A549 treated with DMSO at 1 μM for 4 hours (cell line): ENCODE measurements at places on chromosomes 1 and 21. TPM values are rescaled to one million over a fixed set of nuclear protein-coding genes. Genes with fewer than 3 reads are reported as not detected.

IL12RB2 gene
- 0.02 to 0.06 TPM in 2 of 5 replicates, not detected in the others for total RNA-seq

ADAMTS5 gene
- not detected in 5 replicates for total RNA-seq

FAM177B gene
- total RNA-seq = not detected in 5 replicates

ELAVL4 gene
- total RNA-seq = not detected in 5 replicates

FAM110D gene
- 0.03 to 0.07 TPM (median 0.04 TPM) in 3 of 5 replicates, not detected in the others for total RNA-seq

TXNIP gene
- total RNA-seq = 0.11 to 0.26 TPM (median 0.13 TPM) in 5 replicates

SPRR1A gene
- not detected in 5 replicates for total RNA-seq

APP gene
- total RNA-seq = 266 to 306 TPM (median 294 TPM) in 5 replicates

GPR161 gene
- 9.2 to 15.6 TPM (median 12.6 TPM) in 5 replicates for total RNA-seq

INAVA gene
- 40.0 to 45.9 TPM (median 41.7 TPM) in 5 replicates for total RNA-seq

OLIG2 gene
- total RNA-seq = not detected in 5 replicates

KIAA1614 gene
- 0.64 to 1.3 TPM (median 0.85 TPM) in 5 replicates for total RNA-seq

GNAT2 gene
- total RNA-seq = 0.13 to 0.20 TPM (median 0.18 TPM) in 3 of 5 replicates, not detected in the others

TAL1 gene
- not detected in 5 replicates for total RNA-seq

IPO9 gene
- 26.7 to 53.2 TPM (median 44.7 TPM) in 5 replicates for total RNA-seq

DNASE2B gene
- total RNA-seq = not detected in 5 replicates

SGIP1 gene
- total RNA-seq = not detected in 5 replicates

DPT gene
- total RNA-seq = not detected in 5 replicates

RAP1GAP gene
- total RNA-seq = 9.9 to 13.8 TPM (median 12.8 TPM) in 5 replicates

AVPR1B gene
- not detected in 5 replicates for total RNA-seq

LCE1C gene
- total RNA-seq = not detected in 5 replicates

LAD1 gene
- 0.55 to 1.1 TPM (median 0.66 TPM) in 5 replicates for total RNA-seq

GJA8 gene
- total RNA-seq = not detected in 5 replicates

C1QC gene
- not detected in 5 replicates for total RNA-seq

FCGR1A gene
- not detected in 5 replicates for total RNA-seq

S100A5 gene
- total RNA-seq = 0.52 to 0.90 TPM (median 0.69 TPM) in 4 of 5 replicates, not detected in the other

SEMA4A gene
- 0.32 to 0.69 TPM (median 0.44 TPM) in 5 replicates for total RNA-seq

C1QTNF12 gene
- total RNA-seq = 0.97 to 1.7 TPM (median 1.5 TPM) in 5 replicates

WNT9A gene
- 6.6 to 8.9 TPM (median 8.0 TPM) in 5 replicates for total RNA-seq

MRPS21 gene
- 79.5 to 91.7 TPM (median 80.4 TPM) in 5 replicates for total RNA-seq

GPX7 gene
- not detected in 5 replicates for total RNA-seq

CADM3 gene
- 0.08 to 0.15 TPM (median 0.14 TPM) in 5 replicates for total RNA-seq

IFI16 gene
- total RNA-seq = 3.8 to 4.7 TPM (median 4.0 TPM) in 5 replicates

FHAD1 gene
- total RNA-seq = 0.33 to 0.79 TPM (median 0.66 TPM) in 5 replicates

SV2A gene
- 0.09 to 0.17 TPM (median 0.10 TPM) in 4 of 5 replicates, not detected in the other for total RNA-seq

VWA5B1 gene
- total RNA-seq = not detected in 5 replicates

TNFRSF8 gene
- total RNA-seq = 0.06 to 0.19 TPM (median 0.08 TPM) in 5 replicates

LEFTY1 gene
- 0.11 to 0.38 TPM (median 0.30 TPM) in 5 replicates for total RNA-seq

TRIM46 gene
- 1.3 to 1.8 TPM (median 1.4 TPM) in 5 replicates for total RNA-seq

GOLT1A gene
- total RNA-seq = 3.8 to 6.4 TPM (median 5.5 TPM) in 5 replicates

LRRC7 gene
- not detected in 5 replicates for total RNA-seq

DFFB gene
- total RNA-seq = 3.0 to 4.3 TPM (median 3.7 TPM) in 5 replicates

PTGFR gene
- total RNA-seq = not detected in 5 replicates

LDLRAD1 gene
- not detected in 5 replicates for total RNA-seq

DNAJC28 gene
- total RNA-seq = 0.26 to 0.49 TPM (median 0.40 TPM) in 5 replicates

BCAS2 gene
- 26.3 to 31.4 TPM (median 30.4 TPM) in 5 replicates for total RNA-seq

CACNA1S gene
- 0.01 TPM in 1 of 5 replicates, not detected in the others for total RNA-seq

AMY1C gene
- not detected in 5 replicates for total RNA-seq

SRP9 gene
- 230 to 340 TPM (median 261 TPM) in 5 replicates for total RNA-seq

OR2AK2 gene
- not detected in 5 replicates for total RNA-seq

RAB7B gene
- 1.4 to 2.9 TPM (median 1.8 TPM) in 5 replicates for total RNA-seq

BSDC1 gene
- total RNA-seq = 19.5 to 22.7 TPM (median 21.8 TPM) in 5 replicates
